ENCODE measurements at places on chromosomes 13 and 19.

DNA sequence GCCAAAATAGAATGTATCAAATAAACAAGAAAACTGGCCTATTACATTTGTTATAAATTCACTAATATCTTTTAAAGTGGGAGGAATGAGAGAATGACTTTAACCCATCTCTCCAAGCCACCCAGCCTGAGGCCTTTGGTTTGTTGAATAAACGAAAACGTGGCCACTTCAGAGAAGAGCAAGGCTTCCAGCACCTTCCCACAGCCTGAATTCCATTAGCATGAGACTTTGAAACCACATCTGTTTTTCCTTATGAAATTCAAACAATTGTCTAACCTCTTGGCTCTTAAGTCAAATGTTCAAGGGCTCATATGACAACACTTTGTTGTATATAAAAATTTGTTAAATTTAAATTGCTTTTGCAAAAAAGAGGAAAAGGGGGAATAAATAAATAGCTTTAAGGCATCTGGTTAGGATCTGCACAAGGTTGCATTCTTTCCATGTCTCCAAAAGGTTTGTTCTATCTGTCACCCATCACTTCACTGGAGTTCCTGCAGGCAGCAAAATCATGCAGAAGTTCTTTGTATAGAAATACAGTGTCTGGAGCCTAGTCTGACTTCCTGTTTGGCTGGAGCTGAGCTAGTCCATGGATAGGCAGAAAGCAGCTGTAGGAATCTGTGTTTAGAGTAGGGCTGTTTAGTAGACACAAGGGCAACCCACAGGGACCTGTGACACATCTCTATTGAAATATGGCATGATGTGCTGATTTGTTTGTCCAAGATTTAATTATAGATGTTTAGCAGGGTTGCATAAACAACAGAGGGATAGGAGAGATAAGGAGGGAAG lies 502.3 kb downstream of the KCTD12 start:
- no peak for DNase-seq

DNA sequence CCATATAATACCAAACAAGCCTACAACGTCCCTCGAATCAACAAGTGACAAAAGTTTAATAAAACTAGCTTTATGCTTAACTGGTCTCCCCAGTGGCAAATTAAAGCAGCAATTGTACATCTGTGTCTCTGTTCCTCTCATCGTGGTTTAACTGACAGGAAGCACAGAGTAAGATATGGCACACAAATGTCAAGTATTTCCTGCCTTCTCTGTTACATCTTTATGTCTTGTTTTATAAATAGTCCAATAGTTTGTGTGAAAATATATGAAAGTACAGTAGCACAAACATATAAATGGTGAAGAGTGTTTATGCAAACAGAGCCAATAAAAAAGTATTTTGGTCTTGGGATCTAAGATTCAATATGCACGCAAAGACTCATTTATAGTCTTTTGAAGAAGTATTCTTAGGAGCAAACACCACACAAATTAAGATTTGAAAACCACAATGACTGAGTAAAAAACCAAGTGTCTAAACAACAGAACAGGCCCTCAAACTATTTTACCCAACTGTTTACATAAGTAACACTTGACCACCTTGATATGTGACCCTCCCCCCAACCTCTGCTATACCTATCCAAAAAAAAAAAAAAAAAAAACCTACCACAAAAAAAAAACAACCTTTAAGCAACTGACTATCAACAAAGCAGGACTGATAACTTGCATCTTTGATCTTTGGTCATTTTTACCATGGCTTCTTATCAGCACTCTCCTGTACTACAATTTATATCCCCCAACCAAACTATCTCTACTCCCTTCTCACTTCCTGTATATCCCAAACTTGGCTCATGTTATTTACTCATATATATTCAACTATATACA lies 14.0 kb downstream of the ELF1 start:
- DNase-seq = no peak

- no peak for DNase-seq
These were observed 724.9 kb upstream of the MIR17HG start for GRCh38 chr13:90622541-90622940.

DNA sequence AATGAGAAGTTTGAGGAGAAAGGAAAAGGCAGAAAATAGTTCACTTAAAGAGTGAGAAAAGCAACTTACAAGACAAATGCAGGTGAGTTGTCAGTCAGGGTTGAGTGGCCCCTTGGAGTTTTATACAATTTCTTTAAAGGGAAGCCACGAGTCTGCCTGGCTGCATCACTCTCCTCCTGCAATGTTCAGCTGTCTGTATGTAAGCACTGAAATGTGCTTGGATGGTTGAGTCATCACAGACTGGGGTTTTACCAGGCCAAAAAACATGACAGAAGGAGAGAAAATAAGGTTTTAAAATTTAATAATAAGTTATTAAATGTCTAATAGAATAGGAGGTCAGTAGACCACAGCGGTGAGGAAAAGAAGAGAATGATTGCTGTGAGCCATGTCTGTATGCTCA lies 51.0 kb upstream of the FGF14 start:
- no peak for DNase-seq

All from stimulated activated CD4-positive, alpha-beta T cell treated with anti-CD3 and anti-CD28 coated beads, Interleukin-1b, Interleukin-23, amount 100 ng/mL, for 1 hour (primary cell).